GM23248 (cell line): ENCODE measurements at places on chromosomes 7 and 10.
A peak's percentile ranks its signal among the peaks of the same experiment; 100 is the strongest.

- no peaks in the 10 kb centered on the region for H3K27me3 ChIP-seq
- H3K4me3 ChIP-seq = peak overlapping the region; percentile 34; the same call in 1 of the 2 replicates
- H3K27ac ChIP-seq = peak overlapping the region; percentile 79
- H3K36me3 ChIP-seq = no peaks in the 10 kb centered on the region
- peak; percentile 74 for DNase-seq
Measured at GRCh38 chr7:133436014-133436428, 183.1 kb downstream of the EXOC4 start.

GRCh38 chr10:78588194-78588811, 480.5 kb upstream of the ZMIZ1 start:
- H3K4me3 ChIP-seq = no peak overlapping the region
- H3K4me1 ChIP-seq = no peaks in the 10 kb centered on the region
- no peaks in the 10 kb centered on the region for H3K36me3 ChIP-seq
- peaks cover 16% of the 10 kb centered on the region for H3K27me3 ChIP-seq
- peak; percentile 51 for DNase-seq

DNA sequence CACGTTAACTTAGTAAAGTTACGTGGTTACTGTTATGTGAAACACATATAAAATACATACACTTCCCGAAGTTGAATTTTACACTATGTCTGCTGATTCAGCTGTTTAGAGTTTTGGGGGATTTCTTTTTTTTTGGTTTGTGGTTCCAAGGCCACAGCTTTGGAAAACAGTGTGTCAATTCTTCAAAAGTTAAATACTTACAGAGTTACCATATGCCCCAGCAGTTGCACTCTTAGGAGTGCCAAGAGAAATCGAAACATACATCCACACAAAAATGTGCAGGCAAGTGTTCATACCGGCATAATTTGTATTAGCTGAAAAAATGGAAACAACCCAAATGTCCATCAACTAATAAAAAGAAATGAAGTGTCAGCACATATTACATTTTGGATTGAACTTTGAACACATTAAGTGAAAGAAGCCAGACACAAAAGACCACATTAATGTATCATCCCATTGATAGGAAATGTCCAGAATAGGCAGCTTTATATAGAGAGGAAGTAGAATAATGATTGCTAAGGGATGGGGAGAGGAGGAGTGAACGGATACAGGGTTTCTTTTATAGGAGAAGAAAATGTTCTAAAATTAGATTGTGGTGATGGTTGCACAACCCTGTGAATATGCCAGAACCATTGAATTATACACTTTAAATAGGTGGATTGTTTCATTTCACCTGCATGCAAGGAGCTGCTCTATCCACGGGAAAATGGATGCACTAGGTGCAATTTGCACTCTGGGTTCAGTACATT, 17.6 kb downstream of the APBB1IP start:
- H3K36me3 ChIP-seq = no peaks in the 10 kb centered on the region
- H3K4me3 ChIP-seq = no peak overlapping the region
- DNase-seq = peak; percentile 40
- peaks cover 7% of the 10 kb centered on the region for H3K4me1 ChIP-seq
- H3K27ac ChIP-seq = no peak overlapping the region

DNA sequence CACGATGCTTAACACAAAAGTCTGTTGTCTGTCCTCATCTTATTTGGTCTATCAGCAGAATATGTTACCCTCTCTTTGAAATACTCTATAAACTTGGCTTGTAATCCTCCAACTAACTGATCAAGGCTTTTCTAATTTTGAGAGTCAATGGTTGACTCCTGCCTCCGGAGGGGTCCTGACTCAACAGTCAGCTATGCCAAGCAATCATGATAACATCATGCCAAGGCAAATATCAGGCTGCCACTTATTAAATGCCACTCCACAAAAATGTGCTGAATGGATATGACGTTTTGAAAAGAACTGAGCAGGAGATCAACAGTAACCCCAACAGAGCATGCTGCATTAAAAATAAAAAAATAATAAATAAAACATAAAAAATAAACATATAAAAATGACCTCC, 116.1 kb downstream of the PARD3 start:
- H3K27me3 ChIP-seq = no peaks in the 10 kb centered on the region
- peaks cover 27% of the 10 kb centered on the region for H3K4me1 ChIP-seq
- no peak overlapping the region for H3K27ac ChIP-seq
- H3K36me3 ChIP-seq = no peaks in the 10 kb centered on the region
- no peak overlapping the region for H3K4me3 ChIP-seq
